Lower leg skin (tissue), 4 donors: ENCODE measurements at places on chromosomes 5 and 9.

DNA sequence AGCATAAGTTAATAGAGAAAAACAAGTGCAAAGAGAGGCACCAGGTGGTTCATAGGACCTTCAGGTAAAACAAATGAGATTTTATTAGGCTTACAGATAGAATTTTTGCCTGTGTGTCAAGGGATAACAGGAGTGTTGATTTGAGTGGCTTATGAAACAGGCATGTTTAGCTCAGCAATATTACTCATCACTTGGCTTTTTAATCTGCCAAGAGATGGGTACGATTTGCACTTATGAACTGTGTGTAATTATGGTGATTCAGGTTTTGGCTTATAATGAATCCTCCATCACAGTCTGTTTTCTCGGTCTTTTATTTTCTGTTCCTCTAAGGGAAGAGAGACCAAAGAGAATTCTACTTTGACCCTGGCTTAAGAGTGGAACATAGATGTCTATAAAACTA lies 199.3 kb downstream of the DMRTA1 start:
- no peak for DNase-seq

- no peak for DNase-seq
Observed at GRCh38 chr5:149627070-149627469, 45.8 kb downstream of the ARHGEF37 start.

- no peak for DNase-seq
Observed at GRCh38 chr5:88886252-88886651, 3.3 kb upstream of the MEF2C start.

DNA sequence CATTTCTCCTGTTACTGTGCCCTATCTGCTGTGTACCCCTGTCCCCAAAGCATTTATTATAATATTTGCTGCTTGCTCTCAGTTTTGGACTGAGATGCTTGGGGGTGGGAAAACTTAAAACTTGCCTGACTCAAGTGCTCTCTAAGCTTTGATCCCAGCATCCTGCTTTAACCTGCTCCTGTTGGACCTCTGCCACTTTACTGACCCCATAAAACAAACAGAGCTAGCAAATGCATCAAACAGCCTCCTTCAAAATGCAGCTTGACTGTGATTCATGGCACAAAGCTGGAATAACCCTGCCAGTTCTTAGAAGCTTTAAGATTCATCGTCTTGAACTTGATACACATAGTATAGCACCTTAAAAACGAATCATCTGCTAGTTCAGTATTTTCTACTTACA lies 212.5 kb downstream of the DEPDC1B start:
- no peak for DNase-seq

GRCh38 chr5:20500546-20500945 lies 512.5 kb upstream of the CDH18 start:
- no peak for DNase-seq

DNA sequence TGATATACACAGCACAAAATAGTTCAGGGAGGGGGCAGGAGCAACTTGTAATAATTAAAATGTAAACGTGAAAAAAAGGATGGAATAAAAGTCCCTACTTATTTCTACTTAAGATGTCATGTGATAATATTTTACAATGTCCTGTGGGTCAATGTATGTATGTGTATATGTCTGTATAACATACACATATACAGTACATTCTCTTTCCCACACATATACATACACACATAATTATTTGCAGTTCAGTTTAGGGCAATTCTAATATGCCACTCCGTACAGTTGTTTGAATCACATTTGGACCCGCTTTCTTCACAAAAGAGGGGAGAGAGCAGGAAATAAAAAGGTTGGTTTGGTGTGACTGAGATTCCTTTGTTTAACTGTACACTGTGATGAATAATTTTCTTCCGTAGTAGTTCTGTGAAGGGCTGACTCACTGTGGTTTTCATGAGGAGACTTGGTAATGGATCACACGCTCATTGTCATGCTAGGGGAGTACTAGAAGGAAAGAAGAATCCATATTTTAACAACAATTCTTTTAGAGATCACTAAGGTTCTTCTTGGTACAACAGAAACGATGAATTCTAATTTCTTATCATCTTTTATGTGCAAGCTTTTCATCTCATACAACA lies 26.2 kb upstream of the ACOT12 start:
- no peak for DNase-seq

GRCh38 chr9:127214421-127215267 lies 49.9 kb upstream of the GARNL3 start:
- DNase-seq: peak; percentile 89

GRCh38 chr5:13249854-13250253 lies 694.6 kb downstream of the DNAH5 start:
- no peak for DNase-seq

DNA sequence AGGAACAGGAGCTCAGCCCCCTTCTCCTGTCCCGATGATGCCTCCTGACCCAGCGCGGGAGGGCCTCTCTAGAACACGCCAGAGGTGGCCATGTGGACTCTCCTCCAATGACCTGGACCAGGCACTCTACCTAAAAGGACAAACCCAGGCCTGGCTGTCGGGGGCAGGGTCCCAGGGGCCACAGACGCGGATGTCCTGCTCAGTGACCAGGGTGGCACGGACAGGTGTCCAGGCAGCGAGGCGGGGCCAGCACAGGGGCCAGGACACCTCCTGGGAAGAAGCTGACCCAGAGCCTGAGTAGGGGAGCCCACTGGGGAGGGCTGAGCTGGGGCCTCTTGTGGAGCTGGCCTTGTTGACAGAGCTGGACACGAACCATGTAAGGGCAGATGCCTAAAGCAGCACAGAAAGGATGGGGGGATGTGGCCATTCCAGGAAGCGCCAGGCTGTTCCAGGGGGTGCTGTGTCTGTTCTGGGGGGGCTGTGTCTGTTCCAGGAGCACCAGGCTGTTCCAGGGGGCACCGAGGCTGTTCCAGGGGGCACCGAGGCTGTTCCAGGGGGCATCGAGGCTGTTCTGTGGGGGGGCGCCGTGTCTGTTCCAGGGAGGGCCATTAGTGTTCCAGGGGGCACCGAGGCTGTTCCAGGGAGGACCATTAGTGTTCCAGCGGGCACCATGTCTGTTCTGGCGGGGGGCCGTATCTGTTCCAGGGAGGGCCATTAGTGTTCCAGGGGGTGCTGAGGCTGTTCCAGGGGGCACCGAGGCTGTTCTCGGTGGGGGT lies 30.5 kb downstream of the EXD3 start:
- no peak for DNase-seq

DNA sequence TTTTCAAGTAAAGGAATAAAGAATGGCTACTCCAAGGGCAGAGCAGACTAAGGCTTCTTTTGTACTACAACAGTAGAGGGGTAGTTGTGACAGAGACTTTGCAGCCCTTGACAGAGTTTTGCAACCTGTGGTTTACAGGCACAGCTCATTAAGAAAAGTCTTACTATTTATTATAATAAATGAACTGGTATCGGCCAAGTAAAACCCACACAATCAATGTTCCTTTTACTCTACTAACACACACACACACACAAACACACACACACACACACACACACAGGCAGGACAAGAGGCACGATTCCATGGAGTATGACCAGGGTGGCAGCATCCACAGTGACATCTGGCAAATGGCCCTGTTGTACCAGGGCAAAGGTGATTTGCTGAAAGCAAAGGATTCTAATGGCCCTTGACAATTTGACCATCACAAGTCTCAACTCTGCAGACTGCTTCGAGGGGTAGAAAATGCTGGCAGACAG lies 59.1 kb upstream of the GOLPH3 start:
- DNase-seq: no peak

DNA sequence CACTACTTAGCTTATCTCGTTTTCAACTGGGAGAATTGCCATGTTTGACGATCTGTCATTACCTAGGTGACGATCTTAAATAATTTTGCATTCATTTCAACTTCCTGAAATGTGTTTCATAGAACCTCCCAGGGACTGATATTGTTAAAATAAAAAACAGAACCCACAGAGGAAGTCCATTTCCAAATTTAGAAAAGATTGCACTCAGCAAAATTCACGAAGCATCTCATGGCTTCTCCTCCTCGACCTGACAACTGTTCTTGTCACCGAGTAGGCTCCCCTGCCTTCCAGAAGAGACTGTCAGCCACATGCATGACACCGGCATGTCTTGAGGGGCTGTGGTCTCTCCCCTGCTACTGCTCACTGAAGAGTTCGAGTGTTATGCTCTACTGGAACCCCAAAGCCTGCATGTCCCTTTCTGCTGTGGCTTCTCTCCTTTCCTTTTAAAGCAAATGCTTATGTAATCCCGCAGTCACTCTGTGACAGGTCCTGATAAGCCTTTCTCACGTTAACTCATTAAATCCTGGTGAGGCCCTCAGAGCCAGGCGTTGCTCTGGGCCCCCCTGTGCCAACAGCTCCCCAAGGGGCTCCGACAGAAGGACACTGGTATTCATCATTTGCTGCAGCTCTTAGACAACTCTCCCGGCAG lies 26.8 kb upstream of the ANKRD33B start:
- DNase-seq: no peak

DNA sequence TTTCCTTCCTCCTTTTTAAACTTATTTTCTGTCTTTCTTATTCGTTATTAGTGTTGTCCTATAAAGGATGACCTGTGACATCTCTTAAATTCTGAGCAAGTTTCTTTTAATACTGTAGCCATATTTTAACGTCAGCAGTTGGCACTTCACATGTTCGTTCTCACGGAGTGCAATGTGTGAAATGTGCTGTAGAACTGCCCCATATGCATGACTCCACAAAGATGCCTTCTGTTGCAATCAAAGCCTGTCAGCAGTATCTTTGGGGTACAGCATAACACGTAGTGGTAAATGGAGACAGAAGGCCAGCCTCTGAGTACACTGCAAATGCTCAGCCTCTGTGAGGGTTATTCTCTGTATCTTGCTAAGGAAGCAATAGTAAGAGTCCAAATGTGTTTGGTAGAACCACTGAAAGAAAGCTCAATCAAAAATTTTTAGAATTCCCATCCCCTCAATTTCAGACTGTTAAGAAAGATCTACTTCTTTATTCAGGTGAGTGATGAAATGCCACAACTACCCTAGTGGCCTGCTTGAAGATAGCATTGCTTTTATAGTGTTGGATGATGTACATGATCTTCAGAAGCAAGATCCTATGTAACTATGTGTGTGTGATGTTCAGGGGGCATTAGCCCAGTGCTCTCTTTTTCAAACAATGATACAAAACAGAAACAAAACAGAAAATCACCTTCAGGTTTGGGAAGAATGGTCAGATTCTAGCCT lies 277.7 kb downstream of the TMEM167A start:
- DNase-seq: no peak

DNA sequence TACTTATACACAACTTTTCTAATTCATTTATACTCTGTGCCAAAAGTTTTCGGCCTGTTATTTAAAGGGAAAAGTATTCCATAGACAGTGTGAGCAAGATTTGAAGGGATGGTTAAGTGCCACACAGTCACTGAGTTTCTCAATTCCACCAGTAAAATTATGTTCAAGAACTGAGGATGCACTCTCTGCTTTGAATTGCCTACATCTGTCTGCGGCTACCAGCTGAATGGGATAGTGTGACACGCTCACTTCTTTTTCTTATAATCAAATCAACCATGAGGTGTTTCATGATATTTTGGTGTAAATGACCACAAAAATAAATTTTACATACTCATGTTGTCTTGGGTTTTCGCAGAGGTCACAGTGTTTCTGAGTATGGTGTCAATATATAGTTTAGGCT lies 218.4 kb upstream of the TMEM161B start:
- DNase-seq: no peak

- no peak for DNase-seq
Observed at GRCh38 chr9:82313697-82314096, 325.1 kb downstream of the SPATA31D1 start.

DNA sequence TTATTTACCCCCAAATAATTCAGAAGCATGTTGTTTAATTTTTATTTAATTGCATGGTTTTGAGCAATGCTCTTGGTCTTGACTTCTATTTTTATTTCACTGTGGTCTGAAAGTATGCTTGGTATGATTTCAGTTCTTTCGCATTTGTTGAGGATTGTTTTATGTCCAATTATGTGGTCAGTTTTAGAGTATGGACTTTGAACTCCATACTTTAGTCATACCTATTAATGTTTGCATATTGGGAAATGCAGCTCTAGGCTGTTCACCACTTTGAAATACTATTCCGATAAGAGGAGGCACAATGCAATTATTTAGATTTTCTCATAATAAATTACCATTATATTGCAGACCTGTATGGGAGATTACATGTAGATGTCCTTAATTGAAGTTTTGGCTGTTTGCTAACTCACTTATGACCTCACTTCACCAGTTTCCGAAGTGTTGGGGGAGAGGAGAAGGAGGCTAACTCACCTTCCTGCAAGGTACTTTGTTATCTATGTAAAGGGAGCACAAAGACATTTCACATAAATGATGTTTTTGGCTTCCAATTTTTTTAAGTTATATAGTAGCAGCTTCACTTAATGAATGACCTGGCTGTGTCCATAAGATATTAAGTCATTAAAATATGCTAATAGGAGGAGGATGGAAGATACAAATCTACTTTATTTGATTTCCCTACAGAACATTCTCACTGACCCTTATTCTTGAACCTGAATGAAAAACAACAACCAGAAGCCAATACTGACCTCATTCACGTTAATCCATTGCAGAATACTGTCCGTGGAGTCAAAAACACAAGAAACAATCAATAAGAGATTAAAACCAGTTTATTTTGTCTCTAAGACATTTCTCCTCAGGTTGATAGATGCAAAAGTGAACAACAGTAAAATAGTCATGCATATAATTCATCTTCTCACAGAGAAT lies 970.3 kb upstream of the ARRDC3 start:
- no peak for DNase-seq

DNA sequence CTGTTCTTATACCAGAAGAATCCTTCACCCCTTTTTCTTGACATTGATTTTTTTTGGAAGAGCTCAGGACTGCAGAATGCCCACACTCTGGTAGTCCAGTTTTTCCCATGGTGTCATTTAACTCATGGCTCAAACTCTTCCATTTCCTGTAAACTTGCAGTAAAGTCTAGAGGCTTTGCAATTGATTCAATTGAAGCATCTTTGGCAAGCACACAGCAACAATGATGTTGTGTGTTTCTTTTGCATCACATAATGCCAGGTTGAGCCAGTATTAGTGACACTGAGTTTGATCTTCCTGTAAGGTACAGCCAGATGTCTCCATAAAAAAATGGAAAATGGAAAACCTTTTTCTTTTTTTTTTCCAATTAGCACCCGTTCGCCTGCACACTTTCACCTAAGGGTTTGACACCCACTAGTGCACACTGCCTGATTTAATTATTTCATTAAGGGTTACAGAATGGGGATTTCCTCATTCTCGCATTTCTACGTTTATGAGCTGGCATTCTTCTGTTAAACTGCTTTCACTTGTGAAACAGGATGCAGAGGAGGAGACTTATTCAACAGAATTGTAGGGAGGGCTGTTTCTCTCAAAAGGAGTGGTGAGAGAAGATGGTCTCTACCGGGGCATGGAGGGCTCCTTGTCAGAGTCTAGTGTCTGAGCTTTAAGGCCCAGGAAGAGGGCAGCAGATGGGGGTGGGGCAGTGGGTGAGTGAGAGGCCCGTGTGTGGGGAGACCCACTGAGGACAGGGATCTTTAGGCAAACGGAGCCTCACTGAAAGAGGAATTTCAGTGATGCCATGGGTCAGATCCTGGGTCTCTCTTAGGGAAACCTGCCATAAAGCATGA lies 2.2 kb upstream of the S1PR3 start:
- peak; percentile 81 for DNase-seq

- DNase-seq: no peak
Observed at GRCh38 chr5:74643111-74643562, 2.6 kb upstream of the ENC1 start.
